CD8-positive, alpha-beta T cell (primary cell): ENCODE measurements at places on chromosomes 7 and 10.
A peak's percentile ranks its signal among the peaks of the same experiment; 100 is the strongest.

GRCh38 chr7:756928-757560 lies 30.0 kb upstream of the PRKAR1B start:
- DNase-seq: no peak

DNA sequence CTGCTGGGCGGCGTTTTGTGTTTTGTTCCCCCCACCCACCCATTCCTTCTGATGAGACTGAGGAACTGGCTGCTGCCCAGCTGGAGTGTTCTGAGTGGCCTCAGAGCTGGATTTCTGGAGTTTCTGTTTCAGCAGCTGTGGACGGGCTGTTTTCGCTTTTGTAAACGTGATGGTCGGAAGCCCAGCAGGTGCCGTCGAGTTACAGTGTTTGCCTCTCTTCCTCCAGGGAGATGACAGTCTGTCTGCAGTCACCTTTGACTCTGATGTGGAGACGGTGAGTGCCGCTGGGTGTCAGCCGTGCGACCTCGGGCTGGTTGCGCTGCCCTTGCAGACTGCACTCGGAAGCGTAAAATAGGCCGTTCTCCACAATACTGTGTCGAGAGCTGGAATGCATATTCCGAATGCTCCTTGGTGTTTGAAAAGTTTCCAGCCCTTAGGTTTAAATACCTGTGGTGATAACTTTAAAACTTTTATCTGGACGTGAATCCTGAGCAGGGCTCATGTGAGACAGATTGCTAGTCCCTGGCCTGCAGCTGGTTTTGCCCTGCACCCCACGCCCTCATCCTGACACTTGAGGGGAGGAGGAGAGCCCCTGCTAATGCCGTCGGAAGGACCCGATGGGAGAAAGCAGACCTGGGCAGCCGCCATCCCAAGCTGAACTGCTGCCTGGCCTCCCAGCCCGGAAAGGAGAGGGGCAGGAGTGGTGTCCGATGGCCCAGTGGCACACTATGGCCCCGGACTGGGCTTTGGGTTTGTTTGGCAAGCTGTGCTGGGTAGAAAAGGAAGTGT lies 8.3 kb downstream of the IQCE start:
- DNase-seq: peak; percentile 40

DNA sequence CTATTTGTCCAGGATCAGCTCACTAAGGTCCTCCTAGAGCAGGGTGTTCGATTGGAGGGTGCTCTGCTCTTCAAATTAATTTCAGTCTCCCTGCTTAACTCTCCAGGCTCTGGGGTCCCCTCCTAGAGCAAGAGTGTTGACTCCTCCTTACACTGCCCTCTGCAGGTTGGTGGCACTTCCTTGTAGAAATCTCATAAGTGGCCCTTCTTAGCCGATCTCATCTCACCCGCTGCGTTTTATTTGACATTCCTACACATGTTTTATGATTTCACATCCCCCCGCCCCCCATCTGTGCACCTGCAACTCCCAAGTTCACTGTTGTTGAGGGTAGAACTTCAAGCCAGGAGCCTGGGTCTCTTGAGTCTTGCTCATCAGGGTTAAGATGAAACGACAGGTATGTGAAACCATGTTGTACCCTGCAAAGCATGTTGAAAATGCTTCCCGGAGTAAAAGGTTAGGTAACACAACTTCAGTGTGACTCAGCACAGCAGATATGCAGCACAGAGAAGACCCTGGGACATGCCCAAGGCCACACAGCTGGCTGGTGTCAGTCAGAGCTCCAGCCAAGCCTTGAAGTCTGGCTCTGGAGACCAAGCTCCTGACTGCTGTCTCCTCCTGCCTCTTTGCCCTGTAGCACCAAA lies 171.2 kb downstream of the PRKAG2 start:
- no peak for DNase-seq

- no peak for DNase-seq
Observed at GRCh38 chr7:55026867-55027490, 8.2 kb downstream of the EGFR start.

DNA sequence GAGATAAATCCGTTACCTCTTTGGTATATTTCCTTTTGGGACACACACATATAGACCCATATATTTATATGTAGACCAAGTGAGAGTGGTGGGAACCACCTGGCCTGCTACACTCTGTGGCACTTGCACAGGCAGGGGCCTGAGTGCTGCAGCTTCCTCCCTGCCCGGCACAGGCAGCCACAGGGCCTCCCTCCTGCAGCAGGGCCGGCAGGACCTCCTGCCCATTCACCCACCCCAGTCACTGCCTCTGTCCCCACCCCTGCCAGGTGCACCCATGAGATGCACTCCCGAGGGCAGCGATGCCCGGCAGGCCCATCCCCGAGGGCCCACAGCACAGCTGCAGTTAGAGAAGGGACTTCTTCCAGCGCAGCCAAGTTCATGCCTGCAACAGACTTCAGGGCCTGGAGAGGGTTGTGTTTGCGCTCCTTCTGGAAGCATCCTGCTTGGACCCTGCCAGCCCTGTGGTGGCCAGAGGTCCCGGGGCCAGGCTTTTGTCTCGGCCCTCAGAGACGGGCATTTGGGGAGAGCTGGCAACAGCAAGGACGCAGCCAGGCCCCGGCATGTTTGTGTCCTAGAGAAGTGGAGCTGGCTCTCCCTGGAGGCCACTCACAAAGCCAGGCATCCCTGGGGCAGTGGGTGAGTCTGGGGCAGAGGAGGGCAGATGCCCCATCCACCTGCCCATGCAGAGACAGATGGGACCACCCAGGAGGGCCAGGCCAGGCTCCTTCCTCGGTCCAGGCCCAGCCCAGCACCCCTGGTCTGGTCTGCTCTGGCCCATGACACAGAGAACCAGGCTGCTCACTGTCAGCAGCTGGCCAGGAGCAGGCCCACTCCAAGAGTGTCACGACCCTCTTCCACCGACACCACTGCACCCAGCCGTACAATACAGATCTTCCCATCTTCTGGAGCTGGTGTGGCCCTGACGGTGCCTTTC lies 41.4 kb downstream of the PWWP2B start:
- DNase-seq: no peak

DNA sequence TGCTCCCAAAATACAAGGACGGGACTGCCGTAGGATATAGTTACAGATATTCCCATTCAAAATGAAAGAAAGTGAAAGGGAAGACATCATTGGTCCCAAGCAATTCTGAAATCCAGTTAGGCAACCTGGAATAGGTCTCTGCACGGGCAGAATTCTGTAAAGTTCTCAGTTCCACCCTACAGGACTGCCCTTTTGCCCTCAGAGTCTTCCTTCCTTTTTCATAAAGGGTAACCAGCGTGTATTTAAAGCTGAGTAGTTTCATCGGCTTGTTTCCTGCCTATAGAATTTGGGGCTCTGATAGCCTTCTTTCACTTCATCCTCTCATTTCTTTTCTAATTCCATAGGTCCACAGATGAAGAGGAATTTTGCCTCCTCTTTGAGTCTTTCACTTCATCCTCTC lies 20.0 kb downstream of the COPG2 start:
- no peak for DNase-seq

GRCh38 chr10:74021248-74022055 lies 23.5 kb downstream of the VCL start:
- no peak for DNase-seq

DNA sequence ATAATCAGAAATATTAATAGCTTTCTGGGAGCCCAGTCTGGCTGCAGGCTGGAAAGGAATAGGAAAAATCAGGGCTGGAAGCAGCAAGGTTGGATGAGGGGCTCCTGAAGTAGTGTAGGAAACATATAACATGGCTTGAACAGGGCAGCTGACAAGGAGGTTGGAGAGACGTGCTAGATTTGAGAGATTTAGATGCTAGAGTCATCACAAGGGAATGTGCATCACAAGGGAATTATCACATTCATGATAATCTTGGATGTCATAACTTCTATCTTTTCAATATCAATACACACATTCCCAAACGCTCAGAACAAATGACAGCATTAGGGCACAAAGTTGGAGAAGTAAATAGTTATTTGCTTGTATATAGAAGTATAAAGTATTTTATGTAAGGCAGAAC lies 120.9 kb upstream of the EGFR start:
- no peak for DNase-seq

GRCh38 chr7:36900988-36901710 lies 176.9 kb upstream of the AOAH start:
- DNase-seq: no peak

DNA sequence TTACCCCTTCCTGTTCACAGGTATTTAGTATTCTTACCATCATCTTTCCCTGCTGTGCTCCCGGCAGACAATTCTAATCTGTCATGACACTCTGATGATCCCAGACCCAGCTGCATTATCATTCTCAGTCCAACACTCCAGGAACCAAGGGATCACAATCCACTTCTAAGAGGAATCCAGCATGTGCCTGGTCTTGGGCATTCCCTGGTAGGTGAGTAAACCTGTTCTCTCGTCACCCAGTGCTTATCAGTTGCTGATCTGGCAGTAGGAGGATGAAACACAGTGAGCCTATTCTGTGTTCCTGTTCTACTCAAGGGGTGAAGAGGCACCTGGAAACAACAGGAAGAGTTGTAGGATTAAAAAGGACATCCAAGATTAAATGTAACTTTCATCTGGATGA lies 1.3 kb upstream of the DMBT1 start:
- DNase-seq: no peak

GRCh38 chr10:129192344-129193128 lies 274.5 kb upstream of the MGMT start:
- DNase-seq: no peak

GRCh38 chr7:70480927-70481569 lies 650.9 kb upstream of the GALNT17 start:
- DNase-seq: no peak

DNA sequence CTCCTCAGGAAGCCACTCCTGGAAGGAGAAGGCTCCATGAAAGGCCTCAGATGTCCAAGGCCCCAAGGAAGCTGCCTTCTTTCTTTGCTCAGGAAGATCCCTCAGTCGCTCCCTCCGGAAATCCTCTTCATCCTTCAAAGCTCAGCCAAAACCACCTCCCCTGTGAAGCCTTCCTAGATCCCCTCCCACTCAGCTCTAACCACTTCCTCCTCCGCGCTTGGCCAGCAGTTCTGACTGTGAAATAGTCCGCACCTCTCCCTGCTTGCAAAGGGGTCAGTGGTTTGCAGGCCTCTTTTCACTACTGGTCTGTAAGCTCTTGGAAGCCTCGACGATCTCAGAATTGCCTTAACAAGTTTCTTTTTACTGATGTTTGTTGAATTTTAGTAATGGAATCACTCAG lies 23.9 kb downstream of the PYROXD2 start:
- DNase-seq: no peak

DNA sequence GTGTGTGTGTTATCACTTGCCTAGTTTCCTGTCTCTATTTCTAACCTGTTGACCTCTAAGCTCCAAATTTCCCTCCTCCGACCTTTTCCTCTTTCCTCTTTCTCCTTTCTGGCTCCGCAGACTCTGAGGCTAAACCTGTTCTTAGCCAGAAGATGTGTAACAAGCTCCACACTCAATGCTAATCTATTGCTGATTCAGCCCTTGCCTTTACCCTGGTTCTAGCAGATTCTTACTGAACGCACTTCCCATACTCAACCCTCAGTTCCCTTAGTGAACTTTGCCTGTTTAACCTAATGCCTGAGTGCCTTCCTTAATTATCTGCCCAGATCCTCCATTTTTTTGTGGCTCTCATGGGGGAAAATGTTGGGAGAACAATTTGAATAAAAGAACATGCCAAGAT lies 30.0 kb upstream of the SGMS1 start:
- DNase-seq: no peak

GRCh38 chr7:158611541-158611940 lies 23.9 kb upstream of the PTPRN2 start:
- DNase-seq: no peak

DNA sequence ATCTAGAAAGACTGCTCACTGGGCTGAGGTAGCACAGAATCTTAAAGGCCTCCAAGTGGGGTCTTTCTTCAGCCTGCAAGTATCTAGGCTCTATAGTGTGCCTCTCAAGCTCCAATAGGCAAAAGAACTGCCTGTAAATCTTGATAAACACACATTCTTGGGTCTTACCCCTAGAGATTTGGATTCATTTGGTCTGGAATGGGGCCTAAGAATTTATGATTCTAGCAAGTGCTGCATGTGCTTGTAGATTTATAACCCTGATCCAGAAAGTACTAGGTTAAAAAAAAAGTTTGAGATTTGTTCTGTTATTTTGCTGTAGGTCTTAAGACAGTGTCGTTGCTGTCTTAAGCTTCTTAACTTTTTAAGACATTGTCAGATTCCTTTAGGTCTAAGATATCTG lies 74.1 kb downstream of the RALA start:
- DNase-seq: no peak

- no peak for DNase-seq
Observed at GRCh38 chr10:110845756-110846620, 25.7 kb upstream of the PDCD4 start.

- peak; percentile 16 for DNase-seq
Observed at GRCh38 chr10:30671026-30671616, 41.6 kb upstream of the LYZL2 start.

GRCh38 chr7:108226816-108227299 lies 96.7 kb upstream of the LAMB4 start:
- DNase-seq: no peak

- no peak for DNase-seq
Observed at GRCh38 chr10:103235775-103236174, 9.9 kb upstream of the RPEL1 start.

GRCh38 chr7:8134089-8134733 lies 127.8 kb downstream of the ICA1 start:
- DNase-seq: no peak

DNA sequence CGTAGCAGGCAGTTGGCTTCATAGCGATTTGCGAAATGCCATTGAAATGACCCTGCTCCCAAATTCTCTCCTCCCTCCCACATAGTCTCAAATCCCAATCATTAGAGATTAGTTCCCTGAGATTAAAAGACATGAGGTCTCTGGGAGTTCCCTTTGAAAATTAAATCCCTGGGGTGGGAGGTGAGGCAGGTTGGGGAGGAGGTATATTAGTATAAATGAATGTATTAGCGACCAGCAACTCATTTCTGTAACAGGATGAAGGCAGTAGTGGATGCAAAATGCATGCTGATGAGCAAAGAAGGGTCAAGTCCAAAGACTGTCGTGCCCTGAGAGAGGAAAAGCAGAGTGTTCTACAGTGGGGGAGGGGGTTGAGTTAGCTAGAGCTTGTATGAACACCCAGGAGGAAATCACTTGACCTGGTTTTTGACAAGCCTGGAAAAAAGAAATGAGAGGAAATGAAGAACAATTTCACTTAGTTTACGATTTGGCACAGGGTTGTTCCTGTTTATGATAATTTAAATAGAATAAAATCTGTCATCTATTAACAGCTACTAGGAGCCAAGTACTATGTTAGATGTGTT lies 79.6 kb upstream of the MTPN start:
- DNase-seq: no peak

GRCh38 chr10:14476006-14476405 lies 145.3 kb upstream of the FRMD4A start:
- no peak for DNase-seq
